Caki2 (cell line): ENCODE measurements at places on chromosomes 5 and 9.

GRCh38 chr9:13431222-13431536, 151.7 kb upstream of the MPDZ start:
- no peak for DNase-seq

GRCh38 chr5:137496919-137497318, 2.2 kb downstream of the SPOCK1 start:
- no peak for DNase-seq

GRCh38 chr9:93496285-93496684, 42.9 kb upstream of the FAM120AOS start:
- no peak for DNase-seq

DNA sequence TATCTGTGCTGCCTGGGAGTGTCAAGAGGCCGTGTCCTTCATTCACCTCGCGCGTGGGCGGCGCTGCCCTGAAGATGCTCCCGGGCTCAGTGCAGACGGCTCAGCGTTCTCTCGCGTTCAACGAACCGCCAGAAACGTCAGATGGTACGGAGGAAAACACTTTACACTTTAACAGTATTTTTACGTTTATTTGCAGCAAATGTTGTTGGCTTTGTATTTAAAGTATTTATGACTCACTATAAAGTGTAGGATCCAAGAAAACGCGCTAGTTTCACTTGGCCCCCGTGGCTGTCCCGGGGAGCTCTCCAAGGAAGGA, 544 bp upstream of the ERCC6L2 start:
- DNase-seq, result no peak

- no peak for DNase-seq
Measured at GRCh38 chr9:69060766-69061165, 25.2 kb downstream of the FXN start.

DNA sequence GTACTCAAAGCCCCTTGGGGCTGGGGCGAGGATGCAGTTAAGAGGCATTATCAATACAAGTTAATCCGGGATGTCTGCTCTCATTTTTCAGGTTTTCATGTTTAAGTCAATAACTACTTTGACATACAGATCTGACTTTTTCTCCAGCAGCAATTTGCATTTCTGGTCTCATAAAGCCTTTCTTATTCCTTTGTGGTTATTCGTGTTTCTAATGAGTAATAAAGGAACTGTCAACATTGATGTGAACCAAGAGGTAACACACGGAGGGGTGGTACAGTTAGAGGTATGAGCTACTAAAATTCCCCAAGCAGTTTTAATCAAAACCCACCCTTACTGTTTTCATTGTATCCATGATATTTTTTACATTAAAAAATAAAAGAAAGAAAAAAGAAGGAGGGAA, 138.0 kb upstream of the NFIB start:
- DNase-seq, result no peak
